Fibroblast of skin of right biceps (primary cell): ENCODE measurements at places on chromosomes 3 and 15.

GRCh38 chr3:165243597-165243996 lies 47.4 kb upstream of the SLITRK3 start:
- DNase-seq, result no peak

DNA sequence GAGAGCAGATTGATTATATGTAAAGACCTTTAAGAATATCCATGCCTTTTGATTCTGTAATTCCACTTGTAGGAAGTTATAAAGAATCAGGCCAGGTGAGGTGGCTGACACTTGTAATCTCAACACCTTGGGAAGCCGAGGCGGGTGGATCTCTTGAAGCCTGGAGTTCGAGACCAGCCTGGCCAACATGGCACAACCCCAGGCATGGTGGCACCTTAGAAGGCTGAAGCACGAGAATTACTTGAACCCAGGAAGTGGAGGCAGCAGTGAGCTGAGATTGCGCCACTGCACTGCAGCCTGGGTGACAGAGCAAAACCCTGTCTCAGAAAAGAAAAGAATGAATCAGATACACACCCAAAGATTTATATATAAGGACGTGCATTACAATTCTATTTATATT lies 33.9 kb downstream of the HRH1 start:
- DNase-seq, result no peak

DNA sequence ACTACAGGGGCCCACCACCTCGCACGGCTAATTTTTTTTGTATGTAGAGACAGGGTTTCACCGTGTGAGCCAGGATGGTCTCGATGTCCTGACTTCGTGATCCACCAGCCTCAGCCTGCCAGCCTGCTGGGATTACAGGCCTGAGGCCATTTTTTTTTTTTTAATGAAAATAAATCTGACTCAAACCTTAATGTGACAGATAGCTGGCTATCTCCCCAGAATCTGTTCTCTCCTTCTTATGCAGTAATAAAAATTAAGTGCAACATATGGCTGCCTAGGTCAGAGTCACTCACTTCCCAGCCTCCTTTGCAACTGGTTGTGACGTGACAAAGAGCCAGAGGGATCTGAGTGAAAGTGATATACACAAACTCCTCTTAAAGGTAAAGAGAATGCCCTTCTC lies 53.0 kb downstream of the ZNF148 start:
- DNase-seq, result peak; percentile 87

- peak; percentile 94 for DNase-seq
Observed at GRCh38 chr15:75625542-75626347, at the start of gene SNUPN. TSS of gene SNUPN (minus strand) at chr15:75625725. CDS start at chr15:75621051, 4,674 bp downstream.

DNA sequence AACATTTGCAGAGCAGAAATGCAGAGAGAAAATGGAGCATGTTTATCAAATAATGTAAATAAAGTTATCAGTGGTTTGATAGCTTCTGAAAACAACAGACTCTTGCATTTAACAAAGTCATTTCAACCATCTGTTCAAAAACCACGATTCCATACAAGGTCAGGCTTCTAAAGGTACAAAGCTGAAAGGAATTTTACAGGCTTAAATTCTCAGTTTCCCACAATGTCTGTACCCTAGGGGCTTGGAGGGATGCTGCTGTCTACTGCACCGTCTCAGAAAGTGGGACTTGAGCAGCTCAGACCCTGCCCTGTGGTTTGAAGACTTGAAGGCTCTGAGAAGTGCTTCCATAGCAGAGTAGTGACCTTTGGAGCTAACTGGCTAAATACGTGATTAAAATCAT lies 30.4 kb upstream of the TM4SF1 start:
- DNase-seq, result no peak

- no peak for DNase-seq
Observed at GRCh38 chr3:31531452-31531991, 1.2 kb upstream of the STT3B start.

DNA sequence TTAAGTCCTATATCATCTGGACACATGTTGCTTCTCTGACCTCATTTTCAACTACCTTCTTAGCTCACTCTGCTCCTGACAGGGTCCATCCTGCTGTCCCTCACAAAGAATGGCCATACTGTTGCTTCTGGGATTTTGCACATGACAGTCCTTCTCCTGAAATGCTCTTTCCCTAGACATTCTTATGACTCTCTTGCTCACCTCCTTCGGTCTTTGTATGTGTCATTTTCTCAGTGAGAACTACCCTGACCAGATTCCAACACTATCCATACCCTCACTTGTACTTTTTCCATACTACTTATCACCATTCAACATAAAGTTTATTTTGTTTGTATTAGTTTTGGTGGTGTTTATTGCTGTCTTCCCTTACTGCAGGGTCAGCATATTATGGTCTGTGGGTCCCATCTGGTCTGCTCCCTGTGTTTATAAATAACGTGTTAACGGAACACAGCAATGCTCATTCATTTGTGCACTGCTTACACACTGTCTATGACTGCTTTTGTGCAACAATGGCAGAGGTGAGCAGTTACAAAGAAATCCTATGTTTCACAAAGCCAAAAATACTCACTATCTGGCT lies 159.5 kb downstream of the SPATA16 start:
- no peak for DNase-seq

DNA sequence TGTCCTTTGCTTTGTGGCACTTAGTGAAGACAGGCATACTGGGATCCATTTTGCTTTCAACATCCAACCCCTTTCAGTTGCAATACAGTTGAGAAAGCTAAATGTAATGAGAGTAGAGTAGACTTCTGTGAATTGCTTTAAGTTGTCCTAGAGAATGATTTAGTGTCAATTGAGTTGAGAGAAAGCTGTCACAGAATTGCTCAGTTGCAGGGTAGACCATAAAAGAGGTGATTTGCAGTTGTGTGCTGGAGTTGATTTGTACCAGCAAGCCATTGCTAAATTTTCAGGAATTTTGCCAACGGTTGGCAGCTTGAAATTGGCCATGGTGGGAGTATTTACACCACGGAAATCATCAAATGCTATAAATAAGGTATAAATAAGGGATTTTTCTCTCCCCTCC lies 2.2 kb downstream of the ABHD5 start:
- no peak for DNase-seq
